ENCODE measurements at places on chromosomes 4 and X.

GRCh38 chr4:6324999-6325787 is 55.5 kb downstream of the WFS1 start:
- DNase-seq, result peak; percentile 69

GRCh38 chr4:2141022-2141761 is 82.1 kb downstream of the NAT8L start:
- no peak for DNase-seq

- DNase-seq, result no peak
Observed at GRCh38 chr4:184950117-184950830, 68.0 kb upstream of the HELT start.

GRCh38 chrX:259692-260355 is 21.4 kb upstream of the PLCXD1 start:
- no peak for DNase-seq

- DNase-seq, result no peak
Observed at GRCh38 chrX:103722505-103722904, 11.8 kb downstream of the TMEM31 start.

- no peak for DNase-seq
Observed at GRCh38 chr4:94882756-94883155, 125.0 kb downstream of the BMPR1B start.

DNA sequence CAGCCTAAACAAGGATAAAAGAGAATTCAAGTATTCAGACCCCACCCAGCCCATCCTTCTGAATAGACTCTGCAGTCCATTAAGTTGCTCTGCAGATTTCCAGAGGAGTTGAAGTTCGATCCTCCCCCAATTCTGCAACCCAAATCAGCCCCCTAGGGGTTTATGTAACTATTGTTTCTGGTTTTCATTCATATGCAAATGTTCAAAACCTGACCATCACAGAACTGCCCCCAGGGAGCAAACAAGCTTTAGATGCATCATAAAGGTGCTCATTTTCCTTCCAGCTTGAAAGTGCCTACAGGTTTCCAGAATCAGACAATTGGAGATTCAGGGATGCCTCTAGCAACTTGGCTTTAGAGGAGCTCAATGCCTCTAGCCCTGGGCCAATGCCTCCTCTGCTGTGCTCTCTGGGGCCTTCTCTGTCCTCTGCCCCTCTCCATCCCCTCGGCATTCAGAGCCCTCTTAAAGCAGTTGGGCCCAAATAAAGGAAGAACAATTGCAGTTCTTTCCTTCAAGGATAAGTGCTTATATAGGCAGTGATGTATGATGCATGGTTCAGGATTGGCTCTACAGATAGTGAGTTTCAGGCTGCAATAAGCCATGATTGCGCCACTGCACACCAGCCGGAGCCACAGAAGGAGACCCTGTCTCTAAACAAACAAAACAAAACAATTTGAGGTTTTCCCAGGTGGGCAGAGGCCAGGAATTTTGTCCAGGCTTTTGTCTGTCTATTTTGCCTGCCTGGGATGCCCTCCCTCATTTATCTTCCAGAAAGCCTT is 23.5 kb upstream of the SPINK2 start:
- no peak for DNase-seq

DNA sequence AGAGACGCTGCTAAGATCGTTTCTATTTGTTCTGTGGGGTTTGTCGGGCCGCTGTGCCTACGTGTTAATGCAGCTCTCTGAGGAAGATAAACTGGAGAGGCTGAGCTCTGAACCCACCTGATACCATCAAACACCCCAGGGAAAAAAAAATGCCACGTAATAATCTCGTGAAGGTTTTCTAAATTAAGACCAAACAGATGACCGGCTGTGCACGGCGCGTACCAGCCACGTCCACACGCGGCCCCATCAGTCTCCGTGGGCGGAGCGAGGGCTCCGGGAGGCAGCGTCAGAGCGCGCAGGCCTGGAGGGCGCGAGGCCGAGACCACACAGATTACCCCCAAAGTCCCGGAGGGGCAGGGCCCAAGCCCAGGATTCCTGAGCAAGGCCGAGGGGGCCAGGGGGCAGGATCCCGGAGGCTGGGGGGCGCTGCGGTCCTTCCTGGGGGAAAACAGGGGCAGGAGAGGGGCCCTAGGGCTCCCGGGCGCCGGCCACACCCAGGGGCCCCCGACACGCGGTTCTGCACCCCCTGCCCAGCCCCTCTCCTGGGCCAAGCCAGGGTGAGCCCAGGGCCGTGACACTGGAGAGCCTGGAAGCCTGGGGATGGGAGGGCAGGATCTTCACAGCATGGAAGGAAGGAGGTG is 91.9 kb downstream of the FAM53A start:
- DNase-seq, result no peak

DNA sequence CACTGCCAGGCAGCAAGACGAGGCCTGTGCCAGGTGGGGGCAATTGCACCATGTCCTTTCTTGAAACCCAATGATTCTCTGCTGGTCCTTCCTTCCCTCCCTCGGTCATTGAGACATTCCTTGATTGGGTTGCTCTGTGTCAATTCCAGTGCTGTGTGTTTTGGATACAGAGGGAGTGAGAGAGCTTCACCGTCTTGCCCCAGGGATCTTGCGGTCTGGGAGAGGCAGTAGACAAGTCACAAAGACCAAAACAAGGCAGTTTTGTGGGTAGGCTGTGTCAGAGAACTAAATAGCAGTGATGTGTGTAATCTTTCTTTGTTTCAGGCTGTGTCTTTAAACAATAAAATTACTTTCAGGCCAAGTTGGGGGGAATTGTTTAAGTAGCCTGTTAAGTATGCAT is 38.8 kb upstream of the TADA2B start:
- DNase-seq, result no peak

DNA sequence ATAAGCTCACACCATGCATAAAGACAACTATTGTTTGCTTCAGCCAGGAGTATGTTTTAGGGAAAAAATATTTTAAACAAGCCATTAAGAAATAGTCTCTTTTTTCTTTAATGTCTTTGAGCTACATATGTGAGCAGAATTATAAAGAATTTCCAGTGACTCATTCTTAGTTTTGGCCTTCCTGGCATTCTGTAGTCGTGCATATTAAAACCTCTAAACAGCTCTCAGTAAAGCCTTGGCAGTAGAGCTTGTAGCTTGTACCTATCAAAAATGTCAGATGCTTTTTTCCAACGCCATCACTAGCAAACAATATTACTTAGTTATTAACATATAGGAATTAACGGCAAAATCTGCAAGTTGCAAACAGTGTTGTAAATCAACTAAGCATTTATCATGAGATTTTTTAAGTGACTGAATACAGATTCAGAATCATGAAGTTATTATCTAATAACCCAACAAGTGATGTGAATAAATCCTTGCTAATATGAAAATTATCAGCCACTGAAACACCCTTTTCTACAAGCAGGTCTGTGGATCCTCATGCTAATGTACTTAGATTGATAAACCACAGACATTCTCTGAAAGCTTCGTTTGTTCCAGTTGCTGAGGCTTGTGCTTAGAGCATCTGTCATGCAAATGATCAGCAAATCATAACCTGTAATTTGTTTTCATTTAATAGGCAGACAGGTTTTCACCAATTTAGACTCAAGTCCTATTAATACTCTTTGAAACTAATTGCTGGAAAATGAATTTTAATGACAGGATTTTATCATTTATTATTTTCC is 412.0 kb upstream of the ATOH1 start:
- no peak for DNase-seq

DNA sequence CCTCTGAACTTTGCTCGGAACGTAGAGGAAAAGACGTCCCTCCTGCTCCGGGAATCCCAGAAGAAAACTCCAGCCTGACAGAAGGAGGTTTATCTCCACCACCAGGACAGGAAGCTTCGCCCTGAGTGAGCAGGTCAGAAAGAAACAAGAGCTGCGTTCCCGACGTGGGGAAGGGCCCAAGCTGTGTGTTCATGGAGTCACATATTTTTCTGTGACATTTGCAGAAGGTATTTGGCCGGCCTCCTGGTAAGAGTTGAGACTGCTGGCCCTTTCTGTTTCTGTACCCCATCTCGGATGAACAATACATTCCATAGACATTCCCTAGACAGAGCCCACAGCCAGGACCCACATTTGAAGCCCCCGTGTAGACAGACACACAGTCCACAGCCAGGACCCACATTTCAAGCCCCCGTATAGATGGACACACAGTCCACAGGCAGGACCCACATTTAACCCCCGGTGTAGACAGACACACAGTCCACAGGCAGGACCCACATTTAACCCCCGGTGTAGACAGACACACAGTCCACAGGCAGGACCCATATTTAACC is 230.8 kb downstream of the SHOX start:
- no peak for DNase-seq

DNA sequence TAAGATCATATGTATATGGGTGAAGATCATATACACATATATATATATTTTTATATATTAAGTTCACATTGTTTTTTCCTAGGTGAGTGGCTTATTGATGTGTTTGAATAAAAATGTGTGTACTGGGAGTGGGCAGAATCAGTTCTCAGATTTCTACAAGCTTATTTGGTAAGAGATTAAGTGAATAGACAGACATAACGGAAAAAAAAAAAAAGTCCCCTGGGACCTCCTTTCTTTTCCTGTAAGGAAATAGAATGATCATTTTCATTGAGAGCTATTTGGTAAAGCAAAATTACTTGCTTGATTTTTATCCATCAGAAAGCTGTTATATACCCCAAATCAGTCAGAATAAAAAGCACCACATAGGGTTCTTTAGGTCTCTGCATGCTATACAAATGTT is 597.7 kb downstream of the PCDH18 start:
- no peak for DNase-seq

All from lung (tissue), 17 donors.